ENCODE measurements at places on chromosomes 1 and 21.
A peak's percentile ranks its signal among the peaks of the same experiment; 100 is the strongest.

GRCh38 chr1:31811605-31812004 lies 4.2 kb downstream of the SPOCD1 start:
- DNase-seq: peak; percentile 57

- DNase-seq: no peak
Measured at GRCh38 chr1:6025269-6026094, 20.2 kb upstream of the KCNAB2 start.

- DNase-seq: no peak
Measured at GRCh38 chr1:201020721-201021629, 2.5 kb downstream of the KIF21B start.

DNA sequence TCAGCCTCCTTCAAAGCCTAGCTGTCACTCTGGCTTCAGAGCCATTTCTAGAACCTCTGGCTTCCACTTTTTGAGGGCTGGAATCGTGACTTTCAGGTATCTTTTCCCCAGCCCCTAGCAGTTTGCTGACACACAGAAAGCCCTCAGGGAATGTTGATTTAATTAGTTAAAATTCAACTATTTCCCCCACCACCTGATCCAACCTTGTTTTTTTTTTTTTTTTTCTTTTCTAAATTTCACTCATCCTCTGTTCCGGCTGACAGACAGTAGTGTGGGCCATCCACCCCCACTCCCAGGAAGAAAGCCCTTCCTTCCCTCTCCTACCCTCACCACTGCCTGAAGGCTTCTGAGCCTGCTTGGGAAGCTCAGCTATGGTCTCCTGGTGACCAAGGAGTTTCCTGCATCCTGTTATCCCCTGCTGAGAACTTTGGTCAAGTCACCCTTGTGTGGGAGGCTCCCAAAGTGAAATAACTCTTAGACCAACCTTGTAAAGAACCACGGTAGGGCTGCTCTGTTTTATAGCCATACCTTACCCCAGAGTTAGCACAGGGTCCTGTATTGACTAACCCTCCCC lies 29.4 kb downstream of the KCNJ6 start:
- no peak for DNase-seq

DNA sequence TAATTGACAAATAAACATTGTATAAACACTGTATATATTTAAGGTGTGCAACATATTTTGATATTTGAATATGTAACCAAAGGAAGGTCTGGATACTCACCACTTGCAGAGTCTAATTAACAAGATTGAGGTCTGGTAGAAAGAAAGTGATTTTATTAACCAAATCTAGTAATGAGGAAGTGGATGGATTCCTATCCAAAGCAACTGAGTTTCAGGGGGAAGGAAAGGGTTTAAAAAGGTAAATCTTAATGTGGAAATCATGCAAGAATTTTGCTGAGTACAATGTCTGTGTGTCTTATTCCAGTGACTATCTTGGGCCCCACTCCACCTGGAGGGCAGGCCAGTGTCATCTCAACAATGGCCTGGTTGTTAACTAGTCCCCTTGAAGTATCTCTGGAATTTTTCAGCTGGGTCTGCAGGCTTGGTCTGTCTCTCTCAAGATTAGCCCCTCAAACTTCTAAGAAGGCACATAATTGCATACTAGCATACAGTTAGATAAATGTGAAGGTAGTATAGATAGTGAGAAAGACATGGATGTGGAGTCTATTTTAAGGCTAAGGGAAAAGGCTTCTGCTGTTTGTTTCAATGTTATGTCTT lies 262.7 kb upstream of the RGS18 start:
- no peak for DNase-seq

- DNase-seq: no peak
Measured at GRCh38 chr1:172515927-172516326, 17.0 kb upstream of the SUCO start.

- DNase-seq: peak; percentile 6
Measured at GRCh38 chr1:107724648-107725047, 240.3 kb downstream of the VAV3 start.

GRCh38 chr1:25549273-25550154 lies 6.1 kb downstream of the LDLRAP1 start:
- DNase-seq: peak; percentile 74

DNA sequence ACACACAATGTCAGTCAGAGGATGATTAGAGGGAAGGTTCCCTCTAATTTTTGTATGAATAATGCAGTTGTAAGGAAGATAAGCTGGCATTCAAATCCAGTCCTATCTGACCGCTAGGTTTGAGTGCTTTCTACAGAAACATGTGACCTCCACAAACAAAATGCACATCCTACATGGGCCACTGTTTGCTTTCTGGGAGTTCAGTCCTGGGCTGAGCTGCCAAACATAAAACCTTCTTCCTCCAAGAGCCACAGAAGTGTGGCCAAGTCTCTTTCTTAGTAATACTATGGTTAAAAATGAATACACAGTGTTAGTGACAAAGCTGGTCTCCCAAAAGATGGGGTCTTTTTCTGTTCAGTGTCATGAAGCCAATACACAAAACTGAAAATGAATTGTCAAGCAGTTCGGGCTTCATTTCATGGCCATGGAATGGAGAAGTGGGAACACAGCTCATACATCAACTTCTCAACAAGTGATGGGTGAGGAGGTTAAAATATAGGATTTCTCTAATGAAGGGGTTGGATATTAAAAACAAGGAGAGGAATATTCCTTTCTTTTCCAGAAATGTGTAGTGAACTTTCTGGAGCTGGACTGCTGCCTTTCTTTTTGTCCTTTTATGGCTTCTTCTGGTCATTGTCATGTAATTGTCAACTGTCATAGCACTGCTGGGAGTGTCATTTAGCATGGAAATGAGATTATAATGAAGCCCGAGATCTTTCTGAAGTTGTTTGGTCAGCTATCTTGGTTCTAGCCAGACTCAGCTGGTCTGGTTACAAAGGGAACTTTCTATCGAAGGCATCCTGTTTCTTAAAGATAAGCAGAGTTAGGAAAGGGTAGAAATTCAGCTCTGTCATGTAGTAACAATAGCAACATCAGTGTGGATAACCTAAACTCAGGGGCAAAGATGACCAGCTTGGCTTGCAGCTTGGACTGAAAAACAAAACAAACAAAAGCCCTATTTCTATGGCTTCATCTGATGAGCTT lies 135.1 kb downstream of the CHD1L start:
- DNase-seq: no peak

DNA sequence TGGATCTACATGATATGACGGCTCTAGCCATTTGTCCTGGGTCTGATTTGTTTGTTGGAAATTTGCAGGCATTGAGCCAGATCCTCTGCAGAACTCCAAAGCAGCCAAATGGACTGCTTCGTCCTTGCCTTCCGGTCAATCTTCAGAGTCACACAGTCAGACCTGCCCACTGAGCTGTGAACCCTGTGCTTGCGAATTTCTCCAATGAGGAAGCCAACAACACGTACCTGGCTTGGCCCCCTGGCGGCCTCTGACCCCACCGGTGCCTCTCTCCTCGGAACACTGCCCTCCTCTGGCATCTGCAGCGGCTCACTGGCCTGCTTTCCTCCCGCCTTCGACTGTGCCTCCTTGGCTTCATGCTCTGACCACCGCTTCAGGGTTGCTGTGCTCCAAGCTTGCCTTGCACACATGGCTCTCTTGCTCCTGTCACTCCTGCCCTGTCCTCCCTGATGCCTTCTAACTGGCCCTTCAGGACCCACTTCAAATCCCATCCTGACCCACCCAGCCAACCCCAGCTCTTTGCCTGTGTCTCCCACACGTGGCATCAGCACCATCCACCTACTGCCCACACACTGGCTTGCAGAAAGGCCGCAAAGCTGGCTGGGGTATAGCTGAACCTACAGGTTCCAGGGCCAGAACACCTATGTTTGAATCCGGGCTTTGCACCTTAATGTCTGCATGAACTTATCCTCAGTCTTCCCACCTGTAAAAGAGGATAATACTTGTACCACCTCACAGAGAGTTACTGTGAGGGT lies 128.2 kb downstream of the KCNN3 start:
- no peak for DNase-seq

GRCh38 chr1:109239409-109240068 lies 9.8 kb upstream of the CELSR2 start:
- peak; percentile 63 for DNase-seq

DNA sequence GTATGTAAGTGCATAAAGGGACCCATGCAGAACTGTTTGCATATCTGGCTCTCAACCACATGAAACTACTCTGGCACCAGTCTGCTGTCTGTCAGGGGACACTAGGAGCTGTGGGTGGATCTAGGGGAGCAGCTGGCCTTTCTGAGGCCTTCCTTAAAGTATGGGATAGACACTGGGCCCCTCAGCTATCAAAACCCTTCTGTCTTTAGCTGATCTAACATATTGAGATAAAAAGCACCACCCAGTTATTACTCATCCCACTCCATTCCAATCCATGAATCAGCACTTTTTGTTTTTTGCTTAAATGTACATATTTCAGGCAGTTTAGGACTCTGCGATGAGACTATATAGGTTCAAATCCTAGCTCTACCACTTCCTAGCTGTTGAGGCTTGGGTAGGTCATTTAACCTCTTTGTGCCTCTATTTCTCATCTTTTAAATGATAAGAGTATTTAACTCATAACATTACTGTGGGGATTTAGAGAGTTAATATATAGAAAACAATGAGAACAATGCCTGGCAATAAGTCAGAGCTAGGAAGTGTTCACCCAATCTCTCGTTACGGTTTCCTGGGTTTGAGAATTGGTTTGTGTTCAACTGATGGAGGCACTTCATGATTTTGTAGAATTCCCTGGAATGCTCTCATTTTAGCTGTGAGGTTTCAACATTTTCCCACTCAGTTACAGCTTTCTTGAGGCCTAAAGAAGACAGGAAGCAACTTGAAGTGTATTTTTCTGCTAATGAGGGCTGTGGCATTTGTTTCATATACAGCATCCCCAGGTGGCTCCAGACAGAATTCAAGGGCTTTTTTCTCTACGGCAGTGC lies 68.9 kb downstream of the LRIG2 start:
- no peak for DNase-seq

DNA sequence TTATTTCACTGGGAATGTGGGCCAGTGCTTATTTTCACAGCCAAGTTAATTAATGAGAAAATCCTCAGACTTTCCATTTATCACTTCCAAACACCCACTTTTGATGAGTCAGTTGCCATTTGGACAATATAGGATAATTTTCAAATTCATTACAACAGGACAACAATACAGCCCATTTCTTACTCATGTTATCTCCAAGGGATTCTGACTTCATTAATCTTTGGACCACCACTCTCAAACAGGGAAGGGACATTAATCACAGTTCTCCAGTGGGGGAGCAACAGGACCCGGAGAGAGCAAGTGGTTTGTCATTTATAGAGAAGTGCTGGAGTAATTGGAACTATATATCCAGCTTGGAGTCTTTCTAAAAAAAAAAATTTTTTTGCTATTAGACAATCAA lies 38.7 kb downstream of the JUN start:
- no peak for DNase-seq

GRCh38 chr1:110148961-110149360 lies 1.3 kb upstream of the SLC6A17 start:
- no peak for DNase-seq

DNA sequence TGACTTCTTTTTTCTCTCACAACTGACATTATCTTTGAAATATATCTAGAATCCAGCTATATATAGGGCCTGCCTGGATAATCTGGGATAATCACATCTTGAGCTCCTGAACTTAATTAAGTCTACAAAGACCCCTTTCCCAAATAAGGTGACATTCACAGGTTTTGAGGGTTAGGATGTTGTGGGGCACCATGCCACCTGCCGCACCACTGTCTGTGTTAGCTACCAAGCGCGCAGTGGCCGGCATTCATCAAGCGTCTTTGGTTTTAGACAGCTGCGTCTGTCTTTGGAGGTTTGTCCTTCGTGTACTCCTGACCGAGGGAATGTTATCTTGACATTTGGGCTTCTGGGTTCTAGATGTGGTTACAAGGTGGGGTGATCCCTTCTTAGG lies 7.5 kb downstream of the TRAPPC10 start:
- DNase-seq: no peak

GRCh38 chr1:36603461-36603860 lies 120.7 kb upstream of the CSF3R start:
- no peak for DNase-seq

DNA sequence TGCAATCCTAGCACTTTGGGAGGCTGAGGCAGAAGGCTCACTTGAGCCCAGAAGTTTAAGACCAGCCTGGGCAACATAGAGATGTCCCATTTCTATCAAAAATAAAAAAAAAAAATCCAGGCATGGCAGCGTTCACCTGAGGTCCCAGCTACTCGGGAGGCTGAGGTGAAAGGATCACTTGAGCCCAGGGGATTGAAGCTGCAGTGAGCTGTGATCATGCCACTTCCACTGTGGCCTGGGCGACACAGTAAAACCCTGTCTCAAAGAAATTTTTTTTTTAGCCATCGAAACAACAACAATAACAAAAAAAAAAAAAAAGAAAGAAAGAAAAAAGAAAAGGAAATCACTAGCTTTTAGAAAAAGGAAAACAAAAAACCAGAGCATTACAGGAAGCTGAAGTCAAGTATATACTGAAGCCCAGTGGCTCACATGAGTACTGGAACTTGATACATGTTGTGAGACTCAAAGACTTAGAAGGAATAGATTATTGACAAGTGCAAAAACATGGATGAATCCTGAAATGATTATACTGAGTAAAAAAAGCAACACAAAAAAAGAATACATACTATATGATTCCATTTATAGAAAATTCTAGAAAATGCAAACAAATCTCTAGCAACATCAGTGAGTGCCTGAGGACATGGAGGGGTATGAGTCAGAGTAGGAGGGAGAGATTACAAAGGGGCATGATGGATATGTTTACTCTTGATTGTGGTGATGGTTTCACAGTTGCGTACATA lies 6.1 kb upstream of the RABGAP1L start:
- DNase-seq: no peak

- DNase-seq: no peak
Measured at GRCh38 chr1:171653796-171654195, 1.3 kb upstream of the MYOC start.

DNA sequence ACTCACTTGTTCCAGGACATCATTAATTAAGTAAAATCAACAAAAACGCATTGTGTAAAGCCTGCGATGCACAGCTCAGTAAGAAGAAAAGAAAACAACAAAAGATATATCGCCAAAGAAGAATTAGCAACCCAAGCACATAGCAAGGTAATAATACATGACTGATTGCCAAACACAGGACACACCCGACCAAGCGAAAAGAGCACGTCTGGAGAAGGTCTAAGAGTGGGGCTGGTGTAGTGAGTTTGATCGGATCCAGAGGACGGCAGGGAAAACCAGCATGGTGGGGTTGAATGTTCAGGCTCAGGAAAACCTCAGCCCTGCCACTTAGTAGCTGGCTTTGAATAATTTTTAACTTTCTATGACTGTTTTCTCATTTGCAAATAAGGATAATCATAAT lies 69.8 kb downstream of the JAK1 start:
- DNase-seq: no peak

- DNase-seq: no peak
Measured at GRCh38 chr1:212040629-212041412, 5.3 kb downstream of the DTL start.

DNA sequence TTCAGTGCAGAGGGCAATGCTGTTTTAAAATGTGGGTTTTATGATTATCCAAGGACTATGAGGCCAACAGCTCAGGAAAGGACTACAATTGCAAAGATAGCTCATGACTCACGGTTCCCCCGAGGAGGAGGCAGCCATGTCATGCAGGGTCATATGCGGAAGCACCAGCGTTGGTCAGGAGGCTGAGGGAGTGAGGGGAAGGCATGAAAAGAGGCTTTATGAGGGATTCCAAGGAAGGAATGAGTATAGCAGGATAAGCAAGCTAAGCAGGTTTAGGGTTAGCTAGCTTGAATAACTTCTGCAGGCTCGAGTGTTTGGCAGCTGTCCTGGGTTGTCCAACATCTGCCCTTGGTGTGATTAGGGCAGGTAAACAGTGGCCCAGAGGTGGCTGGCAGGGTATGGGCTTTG lies 495.1 kb downstream of the SETD4 start:
- DNase-seq: peak; percentile 72

GRCh38 chr1:107964336-107965109 lies 457 bp downstream of the VAV3 start:
- DNase-seq: peak; percentile 28

Measured in hepatocyte (in vitro differentiated cells).